ENCODE measurements at places on chromosomes 4 and X.

DNA sequence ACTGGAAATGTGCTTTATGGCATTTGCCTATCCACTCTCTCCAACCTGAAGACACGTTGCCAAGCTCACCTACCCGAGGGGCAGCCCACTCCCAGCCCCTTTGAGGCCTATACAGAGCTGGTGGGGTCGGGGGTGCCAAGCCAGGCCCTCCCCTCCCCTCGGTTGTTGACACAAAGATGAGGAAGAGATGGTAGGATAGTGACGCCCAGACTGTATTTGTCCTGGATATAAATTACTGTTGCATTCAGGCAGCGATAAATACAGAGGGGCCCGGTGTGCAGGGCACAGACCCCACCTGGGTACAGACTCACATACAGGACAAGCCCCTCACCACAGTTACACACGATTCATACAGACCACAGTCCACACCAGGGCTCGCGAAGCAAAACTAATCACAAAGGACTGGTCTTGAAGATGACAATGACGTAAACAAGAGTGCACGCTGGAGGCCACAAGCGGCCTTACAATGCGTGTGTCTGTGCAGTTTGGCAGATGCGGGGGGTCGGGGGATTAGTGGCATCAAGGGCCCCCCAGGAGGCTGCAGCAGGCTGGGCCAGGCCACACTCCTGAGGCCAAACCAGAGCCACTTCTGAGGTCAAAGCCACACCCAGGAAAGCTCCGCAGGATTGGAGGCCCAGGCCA lies 14.6 kb downstream of the DGKQ start:
- DNase-seq: no peak

DNA sequence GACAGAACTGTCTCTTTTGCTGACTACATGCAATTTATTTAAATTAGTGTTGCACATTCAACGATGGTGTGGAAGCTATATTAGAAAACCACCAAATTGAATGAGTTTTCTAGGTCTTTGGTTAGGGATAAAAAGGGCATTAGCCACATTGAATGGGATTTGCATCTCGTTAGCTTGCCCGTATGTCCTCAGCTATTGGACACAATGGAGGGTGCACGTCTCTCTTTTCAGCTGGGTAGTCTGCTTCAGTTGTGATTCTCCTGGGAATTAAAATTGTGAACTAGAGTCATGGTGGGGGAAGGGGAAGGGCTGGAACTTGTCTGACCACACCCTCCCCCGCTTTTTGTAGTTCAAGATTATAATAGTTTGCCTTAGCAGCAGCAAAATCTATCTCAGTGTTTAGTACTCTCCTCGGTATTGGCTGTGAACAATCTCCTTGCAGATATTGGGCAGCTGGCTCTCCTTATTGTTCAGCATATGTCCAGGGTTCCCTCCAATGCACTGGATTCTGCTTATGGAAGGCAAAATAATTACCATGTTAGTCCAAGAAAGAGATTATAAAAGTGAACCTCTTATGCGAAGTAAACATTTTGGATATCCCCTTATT lies 23.3 kb downstream of the TRIM2 start:
- DNase-seq: no peak

DNA sequence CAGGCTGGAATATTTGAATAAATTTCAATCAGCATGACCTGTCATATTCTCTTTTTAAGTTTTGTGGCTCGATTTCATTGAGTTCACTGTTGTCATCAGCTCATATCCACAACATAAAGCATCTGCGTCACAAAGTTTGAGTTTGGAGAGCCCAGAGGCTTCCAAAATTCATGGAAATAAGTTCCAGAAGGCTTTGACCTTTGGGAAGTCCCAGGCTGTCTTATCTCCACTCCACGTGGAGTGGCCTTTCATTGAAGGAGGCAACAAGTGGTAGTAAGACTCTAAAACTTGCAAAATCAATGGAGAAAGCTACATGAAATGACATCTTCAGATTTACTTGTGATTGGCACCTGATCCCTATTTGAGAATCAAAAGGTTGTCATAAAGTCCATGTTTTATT lies 54.1 kb upstream of the UNC5C start:
- no peak for DNase-seq

- no peak for DNase-seq
These were observed 510 bp downstream of the HMGB3 start for GRCh38 chrX:150983521-150984168.

DNA sequence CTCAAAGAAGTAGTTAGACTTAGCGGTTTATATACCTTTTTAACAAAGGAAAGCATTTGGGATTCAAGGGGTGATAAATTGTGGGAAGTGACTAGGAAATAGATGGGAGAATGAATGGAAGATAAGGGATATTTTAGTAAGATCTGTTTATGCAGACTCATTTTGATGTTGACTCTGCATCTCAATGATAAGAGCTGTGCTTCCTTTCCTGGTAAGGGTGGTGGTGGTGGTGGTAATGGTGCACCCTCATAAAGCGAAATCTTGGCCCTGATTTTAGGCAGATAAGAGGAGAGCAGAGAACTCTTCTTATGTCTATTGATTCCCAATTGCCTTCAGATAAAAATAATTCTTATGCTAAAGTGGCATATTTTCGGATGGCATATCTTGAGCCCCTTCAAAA lies 197.1 kb downstream of the SPRY1 start:
- DNase-seq: no peak

- no peak for DNase-seq
These were observed 1527.3 kb downstream of the TECRL start for GRCh38 chr4:62881901-62882300.

- no peak for DNase-seq
These were observed 476.0 kb upstream of the FTHL17 start for GRCh38 chrX:31547816-31548215.

GRCh38 chr4:113289766-113290165 lies 240.3 kb downstream of the ANK2 start:
- no peak for DNase-seq

DNA sequence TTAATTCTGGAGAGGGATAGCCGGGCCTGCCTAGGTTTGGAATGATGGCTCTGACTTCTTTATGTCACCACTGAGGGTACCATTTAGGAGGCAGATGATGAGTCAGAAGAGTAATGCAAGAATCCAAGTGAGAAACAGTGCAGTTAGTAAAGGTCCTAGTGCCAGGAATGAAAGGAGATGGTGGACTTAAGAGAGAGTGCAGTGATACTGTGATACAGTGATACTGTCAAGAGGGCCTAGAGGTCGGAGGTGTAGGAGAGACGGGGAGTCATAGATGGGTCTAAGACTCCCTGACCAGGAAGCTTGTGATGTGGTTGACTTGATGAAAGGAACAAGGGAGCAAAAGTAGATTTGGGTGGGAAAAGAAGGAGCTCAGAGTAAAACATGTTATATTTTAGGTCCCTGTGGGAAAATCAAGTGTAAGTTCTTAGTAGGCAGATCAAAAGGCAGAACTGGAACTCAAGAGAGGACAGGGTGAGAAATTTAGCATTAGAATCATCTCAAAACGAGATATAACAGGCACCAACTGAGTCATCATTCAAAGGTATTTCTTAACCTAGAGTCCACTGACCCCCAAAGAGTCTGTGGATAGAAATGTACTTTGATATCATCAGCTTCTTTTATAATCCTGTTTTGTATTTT lies 85.0 kb downstream of the NFKB1 start:
- no peak for DNase-seq

GRCh38 chr4:33883111-33883510 lies 2361.2 kb downstream of the ARAP2 start:
- DNase-seq: no peak

DNA sequence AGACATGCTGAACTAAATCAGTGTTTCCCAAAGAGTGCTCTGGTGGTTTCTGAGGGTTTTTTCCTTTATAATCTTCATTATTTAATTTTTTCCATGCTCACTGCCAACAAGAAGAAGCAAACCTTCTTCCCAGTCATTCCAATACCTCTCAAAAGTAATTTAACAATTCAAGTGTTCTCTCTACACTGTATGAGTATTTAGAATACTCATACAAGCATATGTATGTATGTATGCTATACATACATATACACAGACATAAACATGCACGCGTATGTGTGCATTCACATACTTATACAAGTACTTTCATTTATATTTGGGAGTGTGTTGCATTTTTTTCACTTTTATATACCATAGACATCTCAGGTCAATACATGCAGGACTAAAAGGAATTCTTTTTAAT lies 54.3 kb upstream of the TXK start:
- no peak for DNase-seq

DNA sequence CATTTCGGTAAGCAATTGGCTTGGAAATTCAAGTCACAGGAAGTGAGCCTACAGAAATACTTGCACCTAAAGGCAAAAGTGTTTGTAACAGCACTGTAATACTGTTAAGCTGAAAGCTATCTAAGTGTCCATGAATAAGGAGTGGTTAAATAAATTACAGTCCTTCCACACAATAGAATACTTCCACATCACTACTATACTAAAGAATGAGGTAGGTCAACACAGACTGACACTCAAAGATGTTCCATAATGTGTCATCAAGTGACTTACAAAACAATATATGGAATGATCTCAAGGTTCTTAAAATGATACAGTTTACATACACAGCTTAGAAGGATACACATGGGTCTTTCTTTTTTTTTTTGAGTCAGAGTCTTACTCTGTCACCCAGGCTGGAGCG lies 27.0 kb downstream of the SLC10A6 start:
- no peak for DNase-seq

- DNase-seq: no peak
These were observed 20.5 kb upstream of the FAM193A start for GRCh38 chr4:2515830-2516550.

DNA sequence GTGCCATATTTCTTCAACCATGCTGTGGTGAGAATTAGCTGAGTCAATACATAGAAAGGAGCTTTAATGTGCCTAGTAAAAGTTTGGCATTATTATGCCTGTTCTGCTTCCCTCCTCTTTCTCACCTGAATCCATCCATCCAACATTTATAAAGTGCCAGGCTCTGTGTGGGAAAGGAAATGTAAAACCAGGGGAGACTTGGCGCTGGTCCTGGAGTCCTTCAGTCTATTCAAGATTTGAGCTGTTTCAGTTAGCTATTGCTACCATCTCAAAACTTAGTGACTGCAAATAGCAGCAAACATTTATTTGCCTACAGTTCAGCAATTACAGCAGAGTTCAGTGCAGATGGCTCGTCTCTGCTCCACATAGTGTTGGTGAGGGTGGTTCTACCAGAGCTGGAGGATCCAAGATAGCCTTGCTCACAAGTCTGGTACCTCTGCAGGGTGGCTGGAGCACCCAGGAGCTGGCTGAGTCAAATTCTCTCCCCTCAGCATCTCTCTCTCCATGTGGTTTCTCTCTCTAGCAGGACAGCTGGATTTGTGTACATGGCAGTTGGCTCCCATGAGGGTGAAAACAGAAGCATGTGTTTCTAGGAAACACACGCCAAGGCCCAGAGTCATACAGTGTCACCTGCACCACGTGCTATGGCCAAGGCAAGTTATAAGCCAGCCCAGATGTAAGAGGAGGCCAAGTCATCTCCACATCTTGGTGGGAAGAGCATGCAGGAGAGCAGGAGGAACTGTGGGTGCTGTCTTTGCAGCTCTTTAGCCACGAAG lies 77.3 kb downstream of the FHDC1 start:
- DNase-seq: no peak

DNA sequence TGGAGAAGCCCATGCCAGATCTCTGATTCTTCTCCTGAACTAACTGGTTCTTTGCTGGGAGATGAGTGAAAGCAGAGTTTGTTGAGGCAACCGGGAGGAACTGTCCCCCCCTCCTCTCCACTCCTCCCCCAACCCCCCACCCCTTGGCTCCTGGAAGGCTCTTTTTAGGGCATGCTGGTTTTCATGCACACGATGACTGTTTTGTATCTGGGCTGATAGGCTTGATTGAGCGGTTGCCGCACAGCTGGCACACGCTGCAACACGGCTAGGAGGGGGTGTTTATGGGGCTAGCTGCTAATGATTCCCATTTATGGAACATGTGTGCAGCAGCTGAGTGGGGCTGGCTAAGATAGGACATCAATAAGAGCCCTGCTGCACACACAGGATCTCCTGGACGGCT lies 137.2 kb downstream of the SMIM20 start:
- no peak for DNase-seq

DNA sequence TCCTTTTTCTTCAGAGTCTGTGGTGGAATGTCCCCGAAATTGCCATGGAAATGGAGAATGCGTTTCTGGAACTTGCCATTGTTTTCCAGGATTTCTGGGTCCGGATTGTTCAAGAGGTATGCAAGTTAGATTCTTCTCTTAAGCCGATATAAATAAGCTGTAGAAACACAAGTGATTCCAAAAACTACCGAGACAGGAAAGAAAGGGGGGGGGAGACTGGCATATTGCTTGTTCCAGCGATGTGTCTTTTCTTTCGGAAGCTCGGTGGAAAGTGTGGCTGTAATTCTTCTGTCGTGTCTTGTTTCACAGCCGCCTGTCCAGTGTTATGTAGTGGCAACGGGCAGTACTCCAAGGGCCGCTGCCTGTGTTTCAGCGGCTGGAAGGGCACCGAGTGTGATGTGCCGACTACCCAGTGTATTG lies 236.9 kb downstream of the DCTD start:
- DNase-seq: no peak

DNA sequence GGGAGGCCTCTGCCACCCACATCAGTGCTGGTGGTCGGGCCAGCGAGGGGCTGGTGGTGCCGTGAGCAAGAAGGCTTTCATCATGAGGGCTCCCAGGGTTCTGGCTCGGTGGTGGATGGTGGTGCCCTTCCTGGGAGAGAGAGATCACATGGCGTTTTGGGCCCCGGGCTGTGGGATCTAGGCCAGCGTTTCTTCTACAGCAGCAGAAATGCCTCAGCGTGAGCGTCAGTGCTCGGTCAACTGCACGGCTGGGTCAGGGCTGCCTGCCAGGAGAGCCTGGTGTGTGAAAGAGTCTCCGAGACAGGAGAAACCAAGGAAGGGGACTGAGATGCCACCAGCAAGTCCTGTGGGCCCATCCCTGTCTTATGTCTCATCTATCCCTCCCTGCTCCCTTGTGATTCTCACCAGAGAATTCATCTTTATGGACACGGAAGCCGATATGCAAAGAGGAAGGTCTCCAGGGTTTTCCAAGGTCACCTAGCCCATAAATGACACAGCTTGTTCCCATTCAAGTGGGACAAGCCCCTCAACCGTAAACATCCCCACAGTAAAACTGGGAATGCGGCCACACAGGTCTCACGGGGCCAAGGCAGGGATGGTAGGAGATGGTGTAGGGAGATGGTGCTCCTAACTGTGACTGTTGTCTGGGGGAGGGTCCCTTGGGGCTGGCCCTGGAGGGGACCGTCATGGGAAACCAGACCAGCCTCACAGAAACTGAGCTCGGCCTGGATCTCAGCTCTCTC lies 99.2 kb downstream of the SORCS2 start:
- DNase-seq: no peak

DNA sequence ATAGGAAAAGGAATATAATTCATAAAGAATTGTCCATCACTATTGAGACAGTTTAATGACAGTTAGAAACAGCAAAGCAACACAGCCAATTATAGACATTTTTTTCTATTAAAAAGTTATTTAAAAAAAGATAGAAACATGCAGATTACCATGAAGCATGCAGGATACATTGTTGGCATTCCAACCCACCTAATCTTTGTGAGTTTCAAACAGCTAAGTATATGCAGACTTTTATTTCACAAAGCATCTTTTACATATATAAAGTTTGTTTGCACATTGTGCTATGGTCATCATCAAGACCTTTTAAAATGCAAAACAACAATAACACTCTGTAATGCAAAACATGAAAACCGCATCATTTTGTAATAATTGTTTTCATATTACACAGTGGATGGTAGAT lies 125.9 kb upstream of the ETNPPL start:
- DNase-seq: no peak

GRCh38 chr4:86233681-86234080 lies 126.2 kb downstream of the MAPK10 start:
- no peak for DNase-seq

- DNase-seq: no peak
These were observed 685.8 kb downstream of the GABRG1 start for GRCh38 chr4:45438047-45438446.

GRCh38 chrX:122245175-122245574 lies 938.9 kb upstream of the GRIA3 start:
- no peak for DNase-seq

Measured in NCI-H1436 (cell line).